Subcutaneous adipose tissue (tissue), 4 donors: ENCODE measurements at places on chromosomes 2 and 18. TPM values are rescaled to one million over a fixed set of nuclear protein-coding genes. Genes with fewer than 3 reads are reported as not detected.

The ZSWIM2 gene
- not detected for total RNA-seq

The OXER1 gene
- 2.0 TPM for total RNA-seq

The PLCL1 gene
- 8.9 TPM for total RNA-seq

The TMEM237 gene
- 20.2 TPM for total RNA-seq

The HSPD1 gene
- total RNA-seq, result 169 TPM
